ENCODE measurements at places on chromosomes 1 and 21.

GRCh38 chr1:160144921-160145320 is 6.5 kb upstream of the ATP1A4 start:
- DNase-seq, result no peak

DNA sequence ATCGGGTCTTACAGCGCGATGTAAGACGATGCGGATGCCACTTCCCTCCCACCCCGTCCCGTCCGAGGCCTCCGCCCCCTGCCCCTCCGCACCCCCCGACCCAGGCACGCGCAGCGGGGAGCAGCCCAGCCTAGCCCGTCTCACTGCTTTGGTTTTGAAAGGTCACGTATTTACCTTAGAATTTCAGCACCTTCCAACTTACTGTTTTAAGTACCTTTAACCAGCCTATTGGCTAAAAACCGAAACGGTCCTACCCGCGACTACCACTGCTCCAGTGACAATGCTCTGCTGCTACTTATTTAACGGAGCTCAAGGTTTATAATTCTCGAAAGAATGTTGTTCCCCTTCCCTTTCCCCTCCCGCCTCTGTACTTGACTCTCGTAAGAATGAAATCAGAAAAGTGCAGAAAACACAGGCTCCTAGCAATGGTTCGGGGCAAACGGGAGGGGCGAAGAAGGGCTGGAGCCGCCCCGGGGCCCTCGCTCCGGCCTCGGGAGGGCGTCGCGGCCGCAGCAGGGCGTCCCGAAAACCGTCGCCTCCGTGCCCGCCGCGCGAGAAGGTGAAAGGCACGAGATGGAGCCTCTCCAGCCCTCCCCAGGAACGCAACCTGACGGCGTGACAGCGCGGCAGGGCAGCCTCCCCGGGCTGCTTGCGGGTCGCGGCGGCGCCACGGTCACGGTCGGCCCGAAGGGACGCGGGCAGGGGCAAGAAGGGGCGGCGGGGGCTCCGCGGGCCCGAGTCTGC is 667 bp downstream of the TMEM50B start:
- DNase-seq, result peak; percentile 44

GRCh38 chr1:196960854-196961253 is 16.5 kb upstream of the CFHR5 start:
- DNase-seq, result no peak

DNA sequence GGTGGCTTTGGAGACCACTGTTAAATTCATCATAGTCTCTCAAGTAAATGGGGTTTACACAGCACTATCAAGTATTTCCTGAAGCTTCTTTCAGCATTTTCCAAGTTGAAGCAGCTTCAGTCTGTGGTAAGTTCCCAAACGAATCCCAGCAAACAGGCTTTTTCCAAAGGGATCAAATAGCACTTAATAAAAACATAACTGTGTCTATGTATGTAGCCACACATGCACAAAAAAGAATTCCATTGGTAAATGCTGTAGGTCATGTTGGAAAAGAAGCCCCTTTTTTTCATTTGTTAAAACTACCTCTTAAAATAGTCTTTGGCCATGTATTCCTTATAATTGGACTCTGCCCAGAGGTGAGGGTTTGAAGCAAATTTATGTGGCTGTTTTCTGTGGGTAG is 69.8 kb downstream of the HHAT start:
- DNase-seq, result no peak

DNA sequence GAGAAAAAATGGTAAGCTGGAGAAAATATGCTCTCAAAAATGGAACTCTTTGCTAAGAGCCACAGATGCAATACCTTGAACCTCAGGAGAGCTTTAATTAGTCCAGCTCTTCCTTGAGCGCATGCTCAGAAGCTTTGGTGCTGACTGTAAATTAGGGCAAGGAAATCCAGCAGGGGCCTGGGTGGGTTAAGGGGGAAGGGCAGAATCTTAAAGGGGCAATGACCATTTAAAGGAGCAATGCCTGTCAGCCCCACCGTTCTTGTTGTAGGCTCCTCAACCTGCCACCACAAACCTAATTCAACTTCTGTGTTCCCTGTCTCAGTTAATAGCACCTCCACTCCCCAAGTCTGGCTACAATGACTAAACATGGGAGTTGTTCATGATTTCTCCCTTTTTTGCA is 6.8 kb upstream of the SLC22A15 start:
- DNase-seq, result no peak

DNA sequence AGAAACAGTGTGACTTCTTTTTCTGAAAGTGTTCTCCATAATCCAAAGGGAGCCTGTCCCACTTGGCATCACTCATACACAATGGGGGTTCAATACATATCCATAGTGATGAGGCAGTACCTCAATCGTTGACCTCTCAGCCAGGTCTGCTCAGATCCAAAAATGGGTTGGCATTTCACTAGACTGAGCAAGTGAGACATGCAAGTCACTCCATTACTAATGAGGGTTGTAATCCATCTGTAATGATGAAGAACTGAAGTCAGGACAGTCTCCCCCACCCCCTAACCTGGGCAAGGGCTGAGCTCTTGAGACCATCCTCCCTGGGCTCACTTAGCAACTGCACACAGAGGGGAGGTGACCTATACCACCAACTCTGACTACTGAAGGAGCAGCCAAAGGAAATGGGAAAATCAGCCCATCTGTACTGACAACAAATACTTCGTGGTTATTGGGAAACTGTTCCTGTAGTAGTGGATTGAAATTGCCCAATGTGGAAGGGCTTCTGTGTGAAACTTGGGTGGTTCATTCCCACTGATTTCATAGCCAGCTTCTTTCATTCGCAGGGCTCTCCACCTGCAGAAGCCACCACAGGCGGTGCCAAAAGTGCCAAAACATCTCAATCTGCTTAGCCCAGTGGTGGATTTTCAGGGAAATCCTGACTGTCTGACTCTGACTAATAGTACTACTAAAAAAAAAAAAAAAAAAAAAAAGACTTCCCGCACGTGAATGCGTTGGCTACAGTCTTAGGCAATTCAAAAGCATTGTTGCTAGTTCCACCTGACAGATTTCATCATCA is 5.0 kb downstream of the NGF start:
- no peak for DNase-seq

DNA sequence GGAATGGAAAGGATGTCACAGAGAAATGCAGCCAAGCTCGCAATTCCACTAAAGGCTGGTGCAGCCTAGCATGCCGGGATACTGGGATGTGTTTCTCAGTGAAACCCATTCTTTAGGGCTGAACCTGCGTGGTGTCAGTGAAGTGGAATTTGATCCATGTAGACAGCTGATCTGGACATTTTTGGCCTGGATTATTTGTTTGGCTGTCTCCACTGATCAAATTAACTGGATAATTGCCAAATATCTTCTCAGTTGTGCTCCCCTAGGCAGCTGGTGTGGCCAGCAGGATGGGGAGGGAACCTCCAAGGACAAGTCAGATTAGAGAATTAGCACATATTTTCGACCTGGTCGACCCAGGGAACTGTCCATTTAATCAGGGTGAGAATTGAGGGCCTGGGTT is 318.4 kb downstream of the RPS6KC1 start:
- DNase-seq, result no peak

DNA sequence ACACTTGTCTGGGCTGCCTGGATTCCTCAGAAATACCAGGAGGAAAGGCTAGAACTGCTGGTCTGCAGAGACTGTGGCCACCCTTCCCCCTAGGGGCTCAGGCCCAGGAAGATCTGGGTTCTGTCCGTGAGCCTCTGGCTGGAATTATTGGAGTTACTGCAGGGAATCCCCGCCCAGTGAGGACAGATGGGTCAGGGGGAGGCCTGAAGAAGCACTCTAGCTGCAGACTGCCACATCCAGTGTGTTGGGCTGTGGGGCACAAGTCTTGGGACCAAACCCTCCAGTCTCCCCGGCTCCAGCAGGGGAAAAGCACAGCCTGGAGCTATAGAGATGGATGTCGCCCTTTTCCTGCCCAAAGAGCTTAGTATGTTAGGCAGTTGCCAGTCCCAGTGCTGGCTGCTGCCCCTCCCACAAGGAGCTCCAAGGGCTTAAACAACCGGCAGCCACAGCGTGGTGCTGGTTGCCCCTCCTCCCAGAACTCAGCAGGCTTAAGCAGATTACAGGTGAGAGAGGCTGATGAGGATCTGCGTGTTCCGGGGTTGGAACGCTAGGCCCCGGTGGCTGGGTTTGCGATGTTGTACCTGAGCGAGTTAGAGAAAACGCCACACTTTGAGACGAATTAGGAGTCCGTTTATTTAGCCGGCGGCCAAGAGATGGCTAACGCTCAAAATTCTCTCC is 255.5 kb upstream of the LRRC7 start:
- no peak for DNase-seq

DNA sequence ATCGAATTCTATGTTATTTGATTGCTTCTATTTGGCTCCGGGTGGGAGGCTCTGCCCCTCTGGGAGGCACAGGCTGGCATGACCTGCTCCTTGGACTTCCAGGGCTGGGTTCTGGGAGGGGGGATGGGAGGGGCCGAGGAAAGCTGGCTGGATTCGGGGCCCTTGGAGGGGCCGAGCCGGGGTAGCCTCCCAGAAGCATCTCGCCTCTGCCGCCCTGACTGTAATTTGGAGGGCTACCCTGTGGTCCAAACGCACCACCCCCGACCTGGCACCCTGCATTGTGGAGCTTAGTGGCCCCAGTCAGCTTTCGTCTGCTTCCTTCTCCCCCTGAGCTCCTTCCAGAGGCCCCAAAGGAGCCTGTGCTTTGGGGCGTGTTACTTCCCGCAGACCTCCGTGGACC is 85.4 kb upstream of the TMEM51 start:
- no peak for DNase-seq

DNA sequence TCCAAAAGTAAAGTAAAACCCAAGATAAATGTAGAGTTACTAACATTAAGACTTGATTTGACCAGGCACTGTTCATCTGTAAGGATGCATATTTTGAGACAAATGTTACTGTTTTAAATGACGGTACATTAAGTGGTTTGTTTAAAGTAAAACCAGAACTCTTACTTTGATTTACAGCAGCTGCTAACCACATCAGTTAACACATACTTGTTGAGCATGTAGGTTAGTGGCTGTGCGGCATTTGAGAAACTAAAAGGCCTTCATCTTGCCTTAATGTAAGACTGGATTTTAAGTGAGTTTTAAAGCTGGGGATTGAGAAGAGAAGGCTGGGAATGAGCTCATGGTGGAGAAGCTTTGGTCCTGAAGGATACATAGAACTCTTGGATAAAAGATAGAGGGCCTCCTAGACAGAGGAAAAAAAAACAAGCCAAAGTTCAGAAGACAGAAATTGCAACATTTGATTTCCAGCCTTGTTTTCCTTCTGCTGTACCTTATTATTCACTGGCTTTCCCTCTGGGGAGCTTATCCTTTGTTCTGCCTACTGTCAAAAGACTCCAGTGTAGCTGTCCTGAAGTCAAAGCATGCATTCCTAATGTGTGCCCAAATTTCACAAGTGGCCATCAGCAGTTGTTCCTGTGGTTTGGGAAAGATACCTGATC is 66.6 kb downstream of the MTR start:
- no peak for DNase-seq

- peak; percentile 79 for DNase-seq
Observed at GRCh38 chr21:37009740-37010341, 3.3 kb downstream of the RIPPLY3 start.

- DNase-seq, result peak; percentile 8
Observed at GRCh38 chr1:222754366-222755139, 17.6 kb downstream of the FAM177B start.

DNA sequence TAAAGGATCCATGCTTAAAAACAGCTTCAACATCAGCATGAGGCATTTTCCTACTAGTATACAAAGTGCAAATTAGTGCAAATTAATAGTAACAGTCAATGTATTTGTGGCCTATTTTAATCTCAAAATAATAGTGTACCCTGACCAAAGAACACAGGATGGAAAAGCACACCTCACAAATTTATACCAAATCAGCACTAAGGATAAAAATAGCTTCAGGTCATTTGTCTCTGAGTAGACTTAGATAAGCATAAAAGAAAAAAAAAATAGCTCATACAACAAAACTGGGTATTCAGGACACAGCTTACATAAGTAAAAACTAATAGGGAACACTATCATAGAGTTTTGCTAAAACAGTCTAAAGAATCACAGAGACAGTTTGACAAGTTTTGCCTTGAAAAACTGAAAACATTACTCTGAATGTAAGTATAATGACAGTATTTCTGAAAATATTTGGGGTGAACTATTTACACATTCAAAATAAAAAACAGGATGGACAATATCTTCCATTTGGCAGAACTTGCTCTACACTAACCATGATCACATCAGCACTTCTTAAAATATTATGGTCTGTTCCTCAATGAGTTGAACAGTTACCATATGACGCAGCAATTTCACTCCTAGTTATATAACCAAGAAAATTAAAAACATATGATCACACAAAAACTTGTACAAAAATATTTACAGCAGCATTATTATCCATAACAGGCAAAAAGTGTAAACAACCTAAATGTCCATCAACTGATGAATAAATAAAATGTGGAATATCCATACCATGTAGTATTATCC is 46.3 kb downstream of the RNF115 start:
- no peak for DNase-seq

- no peak for DNase-seq
Observed at GRCh38 chr1:180994262-180994661, 28.4 kb downstream of the STX6 start.

DNA sequence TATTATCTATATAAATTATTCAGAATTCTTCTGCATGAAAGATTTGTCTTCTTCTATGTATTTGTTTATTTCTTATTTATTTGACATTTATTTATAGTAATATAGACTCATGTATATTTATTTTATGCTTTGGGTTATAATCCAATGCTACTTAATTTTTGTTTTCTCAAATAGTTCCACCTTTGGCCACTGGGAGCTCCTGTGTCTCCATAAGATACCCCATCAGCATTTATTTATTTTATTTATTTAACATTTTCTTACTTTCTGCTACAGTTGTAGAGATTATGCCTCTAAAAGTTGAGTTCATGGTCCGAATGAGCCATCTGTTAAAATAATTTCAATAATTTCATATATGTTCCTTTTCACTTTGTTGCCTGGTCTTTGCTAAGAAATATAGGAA is 289.4 kb downstream of the ADGRL2 start:
- DNase-seq, result no peak

- no peak for DNase-seq
Observed at GRCh38 chr1:173639102-173639501, 4.0 kb downstream of the TEX50 start.

DNA sequence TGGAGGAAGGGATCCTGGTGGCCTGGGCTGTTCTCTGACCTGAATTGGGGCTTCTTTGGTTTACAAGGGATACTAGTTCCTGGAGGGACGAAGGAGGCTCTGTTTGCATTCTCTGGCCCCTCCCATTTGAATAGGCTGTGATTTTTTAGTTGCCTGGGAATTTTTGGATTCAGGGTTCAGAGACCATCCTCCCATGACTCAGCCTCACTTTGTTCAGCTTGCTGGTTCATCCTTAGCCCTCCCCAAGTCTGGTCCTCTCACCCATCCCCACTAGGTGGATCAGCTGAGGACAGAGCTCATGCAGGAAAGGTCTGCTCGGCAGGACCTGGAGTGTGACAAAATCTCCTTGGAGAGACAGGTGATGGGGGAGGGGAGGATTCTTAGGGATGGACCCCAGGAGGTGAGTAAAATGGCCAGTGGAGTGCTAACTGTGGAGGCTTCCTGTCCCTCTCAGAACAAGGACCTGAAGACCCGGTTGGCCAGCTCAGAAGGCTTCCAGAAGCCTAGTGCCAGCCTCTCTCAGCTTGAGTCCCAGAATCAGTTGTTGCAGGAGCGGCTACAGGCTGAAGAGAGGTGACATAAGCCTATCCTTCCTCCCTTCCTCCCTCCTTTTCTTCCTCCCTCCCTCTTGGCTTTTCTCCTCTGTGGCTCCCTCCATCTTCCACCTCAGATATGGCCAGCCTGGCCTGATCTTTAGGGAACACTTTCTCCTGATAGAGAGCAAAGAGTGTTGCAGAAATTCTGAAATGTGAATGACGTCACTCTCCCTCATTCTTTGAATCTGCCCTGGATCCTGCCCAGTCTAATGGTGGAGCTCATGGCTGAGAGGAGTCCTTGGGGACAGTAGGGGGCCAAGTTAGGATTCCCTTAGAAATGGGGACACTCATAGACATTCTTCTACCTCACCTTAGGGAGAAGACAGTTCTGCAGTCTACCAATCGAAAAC is 4.5 kb upstream of the TUFT1 start:
- no peak for DNase-seq

Measured in CD4-positive, alpha-beta T cell treated with Interleukin-1 beta for 1 hour (primary cell).